ENCODE measurements at places on chromosomes 6 and 20.

- no peak for DNase-seq
Observed at GRCh38 chr6:105536961-105537360, 134.1 kb upstream of the PREP start.

- DNase-seq = no peak
Observed at GRCh38 chr6:109348226-109348625, 34.0 kb downstream of the CD164 start.

GRCh38 chr6:39910744-39911143, 23.5 kb downstream of the MOCS1 start:
- DNase-seq = peak; percentile 4

- DNase-seq = no peak
Observed at GRCh38 chr20:48748556-48748955, 79.2 kb downstream of the PREX1 start.

GRCh38 chr20:47296950-47297349, 59.5 kb downstream of the ZMYND8 start:
- DNase-seq = no peak

All from right hindlimb (tissue), 1 donor.